ENCODE measurements at places on chromosomes 13 and 19.
A peak's percentile ranks its signal among the peaks of the same experiment; 100 is the strongest.

DNA sequence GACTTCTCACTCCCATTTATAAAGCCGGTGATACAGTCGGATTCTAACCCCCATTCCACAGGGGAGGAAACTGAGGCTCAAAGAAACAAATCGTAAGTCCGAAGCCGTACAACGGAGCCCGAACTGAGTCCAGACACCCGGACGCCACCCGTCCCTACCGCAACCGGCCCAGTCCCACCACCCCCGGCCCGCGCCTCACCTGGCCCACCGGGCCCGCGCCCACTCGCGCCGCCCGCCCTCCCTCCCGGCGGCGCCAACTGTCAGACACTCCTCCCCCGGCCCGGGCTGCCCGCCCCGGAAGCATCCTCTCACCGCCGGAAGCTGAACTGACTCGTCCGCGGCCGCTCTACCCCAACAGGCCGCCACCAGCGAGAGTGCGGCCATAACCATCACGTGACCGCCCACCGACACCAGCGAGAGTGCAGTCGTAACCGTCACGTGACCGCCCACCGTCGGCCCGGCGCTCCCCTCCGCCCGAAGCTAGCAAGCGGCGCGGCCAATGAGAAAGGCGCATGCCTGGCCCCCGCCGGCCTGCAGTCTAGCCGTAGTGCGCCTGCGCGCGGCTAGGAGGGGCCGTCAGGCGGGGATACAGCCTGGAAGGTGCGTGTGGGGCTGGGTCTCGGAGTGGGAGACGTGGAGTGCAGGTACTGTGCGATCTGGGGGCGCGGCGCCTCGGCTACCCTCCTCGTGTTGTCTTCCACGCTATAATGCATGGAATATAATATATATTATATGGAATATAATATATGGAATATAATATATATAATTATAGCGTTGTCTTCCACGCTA, at the start of the genes C19orf47 and PLD3:
TSS of gene C19orf47 (minus strand) at position 273 of the 789 bp plus-strand sequence. CDS start 6,540 bp downstream, outside the sequence.
TSS of gene PLD3 (plus strand) at position 571 of the 789 bp plus-strand sequence. CDS start 17,789 bp downstream, outside the sequence.
- DNase-seq: peak; percentile 97

DNA sequence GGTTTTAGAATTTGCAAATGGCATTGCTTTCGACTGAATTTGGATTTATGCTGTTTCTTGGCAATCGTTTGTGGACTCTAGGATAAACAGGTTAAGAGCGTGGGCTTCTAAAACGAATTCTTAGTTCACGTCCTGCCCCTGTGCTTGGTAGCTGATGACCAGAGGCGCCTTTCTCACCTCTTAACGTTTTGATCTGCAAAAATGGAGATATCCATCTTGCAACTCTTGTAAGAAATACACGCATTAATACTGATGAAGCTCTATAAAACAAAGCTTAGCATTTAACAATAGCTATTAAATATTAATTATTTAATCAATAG, 580 bp upstream of the KATNAL1 start:
- no peak for DNase-seq

DNA sequence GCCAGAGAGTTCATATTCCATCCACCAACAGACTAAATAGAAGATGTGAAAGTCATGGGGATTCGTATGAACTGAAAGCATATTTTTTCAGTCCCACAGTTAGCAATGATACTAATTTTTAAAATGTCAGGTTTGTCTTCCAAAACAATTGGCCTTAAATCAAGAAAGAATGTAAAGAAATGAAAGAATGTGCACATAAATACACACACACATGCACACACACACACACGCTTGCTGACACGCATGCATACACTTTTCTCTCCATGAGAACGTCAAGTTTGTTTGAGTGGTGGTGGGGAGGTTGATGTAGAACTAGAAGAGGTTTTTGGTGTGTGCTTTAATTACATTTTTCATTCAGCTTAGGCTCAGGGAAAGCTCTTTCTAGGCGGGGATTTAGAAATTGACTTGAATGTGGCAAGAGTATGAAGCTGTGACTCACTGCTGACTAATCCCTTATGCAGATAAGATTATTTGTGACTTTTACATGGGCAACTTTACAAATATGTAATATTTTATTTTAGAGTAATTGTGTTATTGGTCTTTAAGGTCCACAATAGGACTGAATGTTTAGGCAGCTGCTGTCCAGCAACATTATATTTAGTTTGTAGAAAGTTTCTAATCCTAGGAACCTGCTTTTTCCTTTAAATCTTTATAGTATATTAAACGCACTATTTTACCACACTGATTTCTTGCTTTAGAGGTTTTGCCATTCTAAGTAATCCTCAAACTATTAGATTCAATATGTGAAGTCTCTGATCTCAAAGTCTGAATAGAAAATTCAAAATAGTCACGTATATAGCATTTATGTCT, 18.8 kb downstream of the FLT1 start:
- DNase-seq: no peak

GRCh38 chr19:38039966-38040365, 133.0 kb downstream of the SIPA1L3 start:
- no peak for DNase-seq

DNA sequence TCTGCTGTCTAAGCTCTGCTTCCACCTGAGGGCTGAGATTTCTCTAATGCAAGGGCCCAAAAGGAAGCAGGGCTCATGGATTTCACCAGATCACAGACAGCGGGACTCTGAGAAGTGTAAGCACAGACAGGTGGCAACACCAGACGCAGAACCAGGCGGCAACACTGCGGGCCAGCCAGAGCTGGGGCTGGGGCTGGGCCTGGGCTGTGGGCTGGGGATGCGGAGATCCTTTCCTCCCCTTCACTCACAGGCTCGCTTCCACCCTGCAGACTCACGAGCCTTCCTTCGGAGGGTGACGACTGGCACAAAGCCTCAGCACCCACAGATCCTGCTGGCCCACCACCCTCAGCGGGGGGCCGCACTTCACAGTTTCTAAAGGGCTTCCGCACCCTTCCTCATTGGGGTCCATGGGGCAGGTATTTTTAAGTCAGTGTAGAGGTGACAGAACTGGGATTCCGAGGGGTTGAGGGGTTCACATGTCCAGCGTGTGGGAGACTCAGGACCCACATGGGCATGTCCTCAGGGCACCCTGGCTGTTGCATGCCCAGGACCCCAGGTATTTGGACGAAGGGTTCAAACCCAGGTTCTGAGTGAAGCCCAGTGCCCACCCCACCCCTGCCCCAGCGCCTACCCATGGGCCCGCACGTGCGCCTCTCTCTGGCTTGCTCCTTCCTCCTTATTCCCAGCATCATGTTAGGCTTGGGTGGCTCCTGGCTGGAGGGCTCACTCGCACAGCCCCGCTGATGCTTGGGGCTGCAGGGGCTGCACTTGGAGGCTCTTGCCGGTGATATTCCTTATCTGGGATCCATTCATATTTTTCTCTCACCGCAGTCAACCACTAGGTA, 137.3 kb upstream of the GPR12 start:
- no peak for DNase-seq

DNA sequence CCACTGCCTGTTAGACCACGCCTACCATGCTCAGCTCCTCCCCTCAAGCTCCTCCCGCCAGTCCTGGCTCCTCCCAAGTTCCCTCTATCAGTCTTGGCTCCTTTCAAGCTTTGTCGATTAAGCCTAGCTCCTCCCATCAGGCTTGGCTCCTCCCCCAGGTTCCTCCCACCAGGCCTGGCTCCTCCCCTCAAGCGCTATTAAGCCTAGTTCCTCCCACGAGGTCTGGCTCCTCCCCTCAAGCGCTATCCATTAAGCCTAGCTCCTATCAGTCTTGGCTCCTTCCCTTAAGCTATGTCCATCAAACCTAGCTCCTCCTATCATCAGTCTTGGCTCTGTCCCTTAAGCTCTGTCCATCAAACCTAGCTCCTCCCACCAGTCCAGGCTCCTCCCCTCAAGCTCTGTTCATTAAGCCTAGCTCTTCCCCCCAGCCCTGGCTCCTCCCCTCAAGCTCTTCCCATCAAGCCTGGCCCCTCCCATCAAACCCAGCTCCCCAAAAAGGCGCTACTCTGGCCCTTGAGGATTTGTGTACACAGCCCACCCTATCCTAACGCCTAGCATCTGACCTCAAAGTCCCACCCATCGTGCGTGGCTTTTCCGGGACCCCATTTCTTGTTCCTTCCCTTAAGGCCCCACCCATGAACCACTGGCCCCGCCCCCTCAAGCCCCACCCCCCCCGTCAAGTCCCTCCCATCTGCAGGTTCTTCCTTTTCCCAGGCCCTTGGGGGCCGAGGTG, 10.0 kb downstream of the CAMSAP3 start:
- peak; percentile 49 for DNase-seq

- DNase-seq: no peak
These were observed 2.8 kb upstream of the LRRC4B start for GRCh38 chr19:50570997-50571396.

DNA sequence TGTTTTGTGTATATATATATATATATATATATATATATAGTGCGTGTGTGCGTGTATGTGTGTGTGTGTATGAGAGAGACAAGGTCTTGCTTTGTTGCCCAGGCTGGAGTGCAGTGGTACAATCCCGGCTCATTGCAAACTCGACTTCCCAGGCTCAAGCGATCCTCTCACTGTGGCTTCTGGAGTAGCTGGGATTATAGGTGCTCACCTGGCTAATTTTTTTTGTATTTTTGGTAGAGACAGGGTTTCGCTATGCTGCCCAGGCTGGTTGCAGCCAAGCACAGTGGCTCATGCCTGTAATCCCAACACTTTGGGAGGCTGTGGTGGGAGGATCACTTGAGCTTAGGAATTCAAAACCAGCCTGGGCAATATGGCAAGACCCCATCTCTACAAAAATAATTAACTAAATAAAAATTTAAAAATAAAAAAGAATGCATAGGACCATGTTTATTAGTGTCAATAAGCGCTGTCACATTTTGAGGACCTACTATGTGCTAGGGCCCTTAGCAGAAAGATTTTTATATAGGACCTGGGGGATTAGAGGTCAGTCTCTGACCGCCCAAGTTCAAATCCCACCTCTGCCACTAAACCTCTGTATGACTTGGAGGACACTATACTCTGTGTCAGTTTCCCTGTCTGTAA, 1.8 kb downstream of the PVR start:
- DNase-seq: no peak

DNA sequence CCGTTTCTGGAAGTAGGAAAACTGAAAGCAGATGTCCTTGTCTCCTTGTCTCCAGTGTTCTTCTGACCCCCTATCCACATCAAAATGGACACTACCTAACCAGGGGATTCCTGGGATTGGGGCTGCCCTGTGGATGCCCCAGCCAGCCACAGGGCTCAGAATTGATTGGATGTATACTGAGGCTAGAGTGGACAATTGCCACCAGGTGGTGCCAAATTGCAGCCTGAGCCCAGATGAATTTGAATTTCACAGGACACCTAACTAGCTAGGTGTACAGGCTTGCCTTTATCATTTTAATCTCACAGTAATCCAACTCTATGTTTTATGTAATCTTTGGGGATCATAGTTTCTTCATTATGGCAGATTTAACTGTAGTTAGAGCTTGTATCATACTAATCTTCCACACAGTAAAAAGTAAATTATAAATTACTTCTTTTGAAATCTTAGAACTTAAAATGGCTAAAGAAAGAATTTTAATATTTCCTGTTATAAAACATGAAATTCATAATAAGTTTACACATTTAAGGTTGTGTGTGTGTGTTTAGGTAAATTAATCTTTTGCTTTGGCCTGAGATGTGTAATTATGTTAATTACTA, 58.0 kb downstream of the PIBF1 start:
- DNase-seq: peak; percentile 9

DNA sequence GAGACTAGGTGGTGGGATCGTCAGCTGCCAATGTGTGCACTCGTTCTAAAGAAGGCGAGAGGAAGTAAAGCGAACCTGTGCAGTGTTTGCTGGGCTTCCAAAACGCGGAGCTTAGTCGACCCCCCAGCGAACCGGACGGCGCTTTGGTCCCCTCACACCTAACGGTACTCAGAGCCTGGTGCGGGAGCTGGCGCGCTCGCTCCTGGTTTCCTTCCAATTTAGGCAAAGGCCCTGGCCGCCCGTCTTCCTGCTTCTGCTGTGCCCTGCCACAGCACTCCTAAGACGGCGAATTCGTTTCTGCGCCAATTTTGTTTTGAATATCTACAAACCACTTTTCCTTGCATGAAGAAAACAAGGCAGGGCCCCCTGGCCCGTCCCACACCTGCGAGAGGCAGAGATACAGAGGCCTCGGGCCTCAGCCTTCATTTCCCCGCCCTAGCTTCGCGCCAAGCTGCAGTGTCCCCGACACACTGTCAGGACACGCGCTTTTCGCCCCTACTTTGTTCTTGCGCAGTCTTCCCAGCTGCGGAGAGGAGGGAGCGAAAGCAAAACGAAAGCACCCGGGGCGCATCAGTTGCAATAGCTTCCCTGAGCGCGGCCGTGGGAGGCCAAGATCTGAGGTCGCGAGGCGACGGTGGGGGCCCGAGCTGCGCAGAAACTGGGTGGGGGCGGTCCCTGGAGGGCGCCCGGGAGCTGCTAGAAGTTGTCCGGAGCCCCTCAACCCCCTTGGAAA, 111.9 kb downstream of the KCNRG start:
- DNase-seq: peak; percentile 34

GRCh38 chr13:103062079-103062478, 4.1 kb downstream of the SLC10A2 start:
- DNase-seq: no peak

- no peak for DNase-seq
These were observed 170.9 kb downstream of the LACC1 start for GRCh38 chr13:44050450-44051063.

DNA sequence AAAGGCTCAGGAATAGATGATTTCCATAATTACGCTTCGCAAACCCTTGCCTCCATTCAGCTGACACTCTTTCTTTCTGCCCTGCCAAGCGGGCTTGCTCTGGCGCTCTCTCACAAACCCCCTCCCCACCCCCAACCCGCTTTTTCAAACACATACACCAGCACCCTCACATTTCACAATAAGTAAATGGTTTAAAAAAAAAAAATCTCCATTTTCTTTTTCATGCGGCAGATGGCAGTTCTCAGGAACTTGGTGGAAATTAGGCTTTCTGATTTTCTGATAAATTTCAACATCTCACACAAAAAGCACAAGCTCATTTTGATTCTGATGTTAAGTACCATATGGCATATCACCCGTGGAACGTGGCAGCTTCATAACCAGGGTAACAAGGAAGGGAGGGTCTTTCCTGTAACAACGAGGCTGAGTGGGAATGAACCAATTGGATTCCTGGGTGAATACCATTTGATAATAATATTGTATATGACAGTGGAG, 43.8 kb downstream of the C13orf42 start:
- DNase-seq: no peak

- DNase-seq: no peak
These were observed 11.4 kb downstream of the FCHO1 start for GRCh38 chr19:17762505-17763229.

DNA sequence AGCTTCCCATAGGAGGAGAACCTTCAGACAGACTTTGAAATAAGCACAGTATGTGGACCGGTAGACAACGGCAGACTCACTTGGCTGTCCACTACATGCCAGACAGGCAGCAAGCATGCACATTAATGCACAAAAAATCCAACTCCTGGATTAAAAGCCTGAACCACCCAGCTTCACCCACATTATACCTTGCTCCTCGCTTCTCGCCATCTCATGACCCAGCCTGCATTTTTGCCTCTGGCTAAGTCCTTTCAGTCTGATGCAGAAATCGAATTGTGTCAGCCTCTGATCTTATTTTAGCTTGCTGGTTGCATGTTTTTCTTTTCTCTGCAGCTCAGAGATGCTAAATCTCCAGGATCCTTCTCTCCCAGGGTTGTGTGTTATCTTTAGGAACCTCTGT, 358.7 kb downstream of the RFC3 start:
- DNase-seq: no peak

GRCh38 chr19:41705393-41706174, 2.8 kb upstream of the CEACAM5 start:
- DNase-seq: no peak

- DNase-seq: no peak
These were observed 47.0 kb downstream of the PCDH9 start for GRCh38 chr13:67183151-67183550.

GRCh38 chr13:35979361-35979951, 151.7 kb downstream of the DCLK1 start:
- DNase-seq: no peak

GRCh38 chr13:99378985-99379733, 72.0 kb upstream of the GPR183 start:
- no peak for DNase-seq

- DNase-seq: no peak
These were observed 41.7 kb downstream of the RUBCNL start for GRCh38 chr13:46345398-46345797.

All from stimulated activated CD4-positive, alpha-beta T cell treated with anti-CD3 and anti-CD28 coated beads, TNF-alpha, amount 100 ng/mL, for 24 hours (primary cell).